ENCODE measurements at places on chromosomes 3 and 15.

DNA sequence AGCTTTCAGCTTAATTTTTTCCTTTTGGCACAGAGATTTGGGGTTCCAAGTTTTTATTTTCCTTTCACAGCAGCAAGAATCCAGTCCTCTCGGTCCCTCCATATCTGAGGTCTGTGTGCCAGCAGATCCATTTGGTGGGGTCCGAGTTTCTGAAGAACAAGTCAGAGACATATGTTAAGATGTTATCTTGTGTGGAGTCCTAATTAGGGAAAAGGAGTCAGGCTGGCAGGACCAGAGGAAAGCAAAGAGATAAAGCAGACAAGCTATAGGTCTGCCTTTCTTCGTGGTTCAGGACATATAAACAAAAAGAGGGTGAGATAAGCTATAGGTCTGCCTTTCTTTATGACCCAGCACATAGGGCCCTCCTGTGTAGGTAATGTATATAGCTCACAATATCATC is 54.9 kb downstream of the TMED3 start:
- no peak for DNase-seq

DNA sequence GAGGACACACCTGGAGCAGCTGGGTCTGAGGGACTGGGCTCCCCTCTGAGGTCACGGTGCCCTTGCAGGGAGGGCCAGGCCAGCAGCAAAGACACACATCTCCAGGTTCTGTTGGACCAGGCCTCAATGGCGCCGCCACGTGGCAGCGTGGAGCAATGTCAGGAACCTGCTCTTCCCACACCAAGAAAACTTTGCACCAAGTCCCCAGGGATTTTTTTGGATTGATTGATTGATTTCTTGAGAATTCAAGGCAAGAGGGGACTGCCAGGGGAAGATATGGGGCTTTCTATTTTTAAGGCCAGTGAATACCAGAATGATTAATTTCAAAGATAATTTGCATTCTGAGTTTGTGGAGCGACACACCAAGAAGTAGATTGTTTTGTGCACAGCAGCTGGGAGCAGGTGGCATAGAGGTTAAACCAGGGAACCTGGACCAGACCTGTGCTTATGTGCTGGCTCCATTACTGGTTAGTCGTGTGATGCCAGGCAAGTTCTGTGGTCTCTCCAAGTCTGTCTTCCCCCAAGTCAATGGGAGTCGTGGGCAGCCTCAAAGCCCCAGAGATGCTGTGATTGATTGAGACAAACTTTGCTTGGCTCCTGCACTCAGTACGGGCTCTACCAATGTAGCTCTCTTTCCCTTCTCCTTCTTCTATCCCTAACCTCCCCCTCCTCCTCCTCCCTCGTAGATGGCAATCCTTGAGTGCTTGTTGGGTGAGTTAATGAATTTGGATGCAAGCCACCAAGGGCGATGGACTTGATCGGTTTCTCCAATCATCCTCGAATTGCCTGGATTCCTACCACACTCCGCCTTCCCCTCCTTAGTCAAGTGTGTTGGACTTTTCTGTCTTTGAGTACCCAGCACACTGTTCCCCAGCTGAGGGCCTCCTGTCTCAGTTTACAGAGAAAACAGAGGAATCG is 96.2 kb upstream of the TRPM1 start:
- no peak for DNase-seq

DNA sequence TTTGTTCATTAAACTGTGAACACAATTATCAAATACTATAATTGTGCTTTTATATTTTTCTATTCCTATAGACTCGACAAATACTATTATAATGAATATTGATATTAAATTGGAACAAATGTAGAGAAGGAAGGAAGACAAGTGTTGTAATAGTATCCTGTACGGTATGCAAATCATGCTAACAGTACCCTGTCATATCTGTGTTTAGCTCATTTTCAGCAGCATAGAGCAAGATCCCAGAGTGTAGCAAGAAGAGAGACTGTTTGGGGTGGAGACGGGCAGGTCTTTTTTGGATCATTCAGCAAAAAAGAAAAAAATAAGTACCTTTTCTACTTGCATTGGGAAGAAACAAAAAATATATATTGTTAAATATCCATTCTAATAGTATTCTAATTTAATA is 224.1 kb downstream of the TPRG1 start:
- no peak for DNase-seq

- no peak for DNase-seq
Observed at GRCh38 chr3:38602576-38603250, 46.8 kb downstream of the SCN5A start.

DNA sequence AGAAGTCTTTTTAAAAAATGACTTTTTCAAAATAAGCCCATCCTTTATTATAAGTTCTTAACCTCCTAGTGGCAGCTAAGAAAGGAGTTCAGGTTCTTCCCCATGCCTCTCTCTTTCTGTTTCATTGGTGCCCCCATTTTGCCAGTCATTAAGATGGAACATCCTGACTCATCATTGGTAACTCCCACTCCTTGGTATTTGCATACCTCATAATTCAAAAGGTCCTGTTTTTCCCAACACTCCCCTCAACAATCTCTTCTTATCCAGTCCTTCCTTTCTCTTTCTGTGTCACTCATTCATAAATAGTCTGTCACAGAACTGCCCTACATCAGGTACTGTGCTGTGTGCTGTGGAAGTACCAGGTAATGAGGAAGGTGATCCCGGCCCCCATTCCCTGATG is 394.0 kb downstream of the FOXP1 start:
- DNase-seq: no peak

GRCh38 chr3:13021141-13022114 is 51.8 kb downstream of the IQSEC1 start:
- no peak for DNase-seq

- DNase-seq: no peak
Observed at GRCh38 chr3:111590143-111590491, 5.0 kb downstream of the ZBED2 start.

DNA sequence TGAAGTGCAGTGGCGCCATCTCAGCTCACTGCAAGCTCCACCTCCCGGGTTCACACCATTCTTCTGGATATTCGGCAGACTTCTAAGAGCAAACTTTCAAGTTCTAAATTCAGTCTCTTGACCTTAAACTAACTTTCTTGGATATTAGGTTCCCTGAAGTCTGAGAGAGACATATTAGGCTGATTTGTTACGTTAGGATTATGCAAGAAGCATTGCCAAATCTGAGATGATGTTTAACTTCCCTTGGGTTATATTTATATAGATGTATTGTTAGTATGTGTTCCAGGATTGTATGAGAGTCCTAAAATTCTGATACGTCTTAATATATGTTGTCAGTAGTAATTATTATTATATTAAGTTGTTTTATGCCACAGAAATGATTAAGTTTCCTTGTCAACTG is 80.1 kb downstream of the SLC6A1 start:
- DNase-seq: no peak

DNA sequence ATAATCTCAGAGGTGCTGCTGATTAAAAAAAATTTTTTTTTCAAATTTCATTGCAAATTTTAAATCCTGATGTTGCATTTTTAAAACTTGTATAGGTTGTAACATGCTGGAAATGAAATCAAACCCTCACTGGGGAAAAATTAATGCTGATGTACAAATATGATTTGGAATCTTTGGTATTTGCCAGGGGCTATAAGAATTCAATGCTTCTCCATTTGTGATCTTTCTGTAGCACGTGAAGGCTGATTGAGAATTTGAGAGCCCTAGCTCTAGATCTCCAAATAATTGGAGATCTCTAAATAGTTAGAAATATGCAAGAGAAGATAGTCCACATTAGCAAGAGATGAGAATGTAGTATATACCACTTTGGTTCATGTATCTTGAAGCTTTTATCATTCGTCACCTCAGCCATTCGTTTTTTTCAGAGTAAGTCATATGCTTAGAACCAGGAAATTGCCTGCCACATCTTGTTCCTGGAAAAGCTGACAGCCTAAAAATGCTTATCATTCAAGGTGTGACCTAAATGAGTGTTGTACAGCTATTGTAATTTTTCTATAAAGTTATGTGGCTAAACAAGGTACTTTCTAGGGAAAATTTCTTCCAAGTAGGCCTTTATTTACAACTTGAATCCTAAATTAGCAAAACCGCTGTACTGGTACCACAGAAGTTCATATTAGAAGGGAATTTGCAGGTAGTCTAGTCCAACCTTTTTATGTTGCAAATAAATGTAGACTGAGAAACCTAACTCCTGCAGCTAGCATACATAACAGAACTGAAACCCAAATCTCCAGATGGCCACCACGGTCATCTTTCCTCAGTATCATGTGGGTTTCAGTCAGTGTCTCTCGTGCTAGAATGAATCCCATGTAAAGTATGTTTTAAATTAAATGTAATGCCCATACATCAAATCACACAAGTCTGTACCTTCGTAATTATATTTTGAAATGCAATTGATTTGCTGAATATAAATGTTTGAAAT is 48.5 kb downstream of the FNDC3B start:
- DNase-seq: no peak

GRCh38 chr3:197952440-197952839 is 2.5 kb downstream of the RPL35A start:
- no peak for DNase-seq

GRCh38 chr15:89401631-89402517 is 67.2 kb upstream of the POLG start:
- DNase-seq: no peak

- no peak for DNase-seq
Observed at GRCh38 chr3:158098309-158098639, 7.9 kb downstream of the SHOX2 start.

DNA sequence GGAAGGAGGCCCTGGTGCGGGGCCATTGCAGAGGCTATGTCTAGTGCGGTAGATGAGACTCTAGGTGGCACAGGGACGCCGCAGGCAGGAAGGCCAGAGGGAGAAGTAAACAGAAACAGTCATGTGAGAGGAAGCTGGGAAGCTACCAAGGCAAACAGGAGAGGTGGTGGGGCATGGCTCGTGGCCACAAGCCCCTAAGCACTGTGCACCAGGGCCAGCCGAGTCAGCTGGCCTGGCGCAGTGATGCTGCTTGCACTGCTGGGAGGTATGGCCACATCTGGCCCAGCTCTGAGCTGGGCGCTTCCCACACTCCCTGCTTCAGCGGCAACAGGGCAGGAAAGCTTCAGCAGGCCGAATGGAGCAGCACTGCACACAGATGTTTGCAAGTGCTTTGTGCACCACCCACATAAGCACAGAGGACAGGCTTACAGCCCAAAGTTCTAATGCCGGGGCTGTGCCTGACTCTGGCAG is 76.6 kb downstream of the SRGAP3 start:
- no peak for DNase-seq

- no peak for DNase-seq
Observed at GRCh38 chr15:33021806-33022389, 172.6 kb downstream of the FMN1 start.

DNA sequence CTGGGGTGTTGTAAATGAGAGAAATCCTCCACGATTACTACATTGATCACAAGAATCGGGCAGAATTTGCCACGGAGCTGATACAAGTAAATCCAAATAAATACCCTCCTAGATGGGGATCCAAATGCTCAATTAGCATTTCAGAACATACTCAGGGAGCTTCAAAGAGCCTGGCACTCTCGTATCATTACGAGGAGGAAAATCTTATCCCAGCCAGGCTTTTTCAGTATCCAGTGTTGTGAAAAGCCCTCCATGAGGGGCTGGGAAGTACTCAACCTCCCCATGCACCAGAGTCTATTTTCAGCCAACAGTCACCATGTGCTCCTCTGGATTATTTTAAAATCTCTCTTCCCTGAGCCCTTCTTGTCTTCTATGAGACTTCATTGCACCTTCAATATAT is 122.6 kb upstream of the ARRDC4 start:
- no peak for DNase-seq

- no peak for DNase-seq
Observed at GRCh38 chr3:64617610-64618009, 70.2 kb downstream of the ADAMTS9 start.

- DNase-seq: no peak
Observed at GRCh38 chr3:177466074-177466473, 268.8 kb upstream of the TBL1XR1 start.

DNA sequence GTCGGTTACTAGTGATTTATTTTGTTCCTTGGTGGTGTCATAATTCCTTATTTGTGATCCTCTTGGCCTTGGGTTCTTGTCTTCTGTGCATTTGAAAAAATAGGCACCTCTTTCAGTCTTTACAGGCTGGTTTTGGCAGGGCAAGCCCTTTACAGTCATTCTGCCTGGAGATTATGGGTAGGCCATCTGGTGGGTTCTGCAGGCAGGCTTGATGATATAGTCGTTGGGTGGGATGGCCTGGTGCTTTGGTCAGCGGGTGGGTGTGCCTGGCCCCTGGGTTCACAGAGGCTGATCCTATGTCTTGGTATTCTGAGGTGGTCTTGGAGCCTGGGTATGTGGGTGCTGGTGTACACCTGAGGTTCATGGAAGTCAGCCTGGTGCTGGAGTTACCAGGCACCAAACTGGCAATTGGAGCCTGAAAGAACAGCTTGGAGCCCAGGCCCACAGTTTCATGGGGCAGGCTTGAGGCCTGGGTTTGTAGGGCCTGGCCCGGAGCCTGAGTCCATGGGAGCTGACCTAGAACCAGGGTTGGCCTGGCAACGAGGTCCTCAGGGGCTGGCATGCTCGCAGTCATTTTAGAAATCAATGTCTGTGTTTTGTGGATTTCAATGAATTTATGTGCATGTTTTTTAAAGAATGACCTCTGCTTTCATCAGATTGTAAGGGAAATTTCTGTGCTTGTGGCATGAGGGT is 63.3 kb downstream of the DOCK3 start:
- no peak for DNase-seq

DNA sequence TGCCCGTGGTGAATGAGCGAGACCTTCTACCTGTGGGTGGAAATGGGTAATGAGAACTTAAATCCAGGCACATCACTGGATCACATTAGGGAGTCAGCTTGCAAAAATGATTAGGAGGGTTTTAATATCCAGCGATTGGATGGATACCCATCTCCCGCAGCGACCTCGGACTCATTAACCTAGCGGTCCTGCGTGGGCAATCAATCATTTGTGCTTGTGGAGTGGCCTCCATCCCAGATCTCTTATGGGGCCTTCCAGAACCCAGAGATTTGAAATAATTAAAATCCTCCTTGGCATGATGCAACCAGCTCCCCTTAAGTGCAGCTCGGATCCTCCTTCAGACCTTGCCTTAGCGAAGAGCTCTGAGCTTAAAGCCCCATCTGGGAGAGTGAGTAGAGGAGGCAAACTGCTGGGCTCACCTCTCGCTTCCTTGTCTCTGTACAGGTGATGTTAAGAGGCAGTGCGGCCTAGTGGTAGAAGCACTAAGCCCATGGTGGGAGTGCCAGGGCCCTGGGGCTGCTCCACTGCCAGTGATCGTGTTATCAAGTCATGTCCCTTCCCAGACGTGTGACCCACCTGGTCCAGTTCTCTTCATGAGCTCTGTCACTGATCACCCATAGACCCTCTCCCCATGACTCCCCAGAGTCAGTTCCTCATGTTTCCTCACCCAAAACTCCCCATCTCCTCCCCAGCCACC is 285.2 kb upstream of the TLE3 start:
- no peak for DNase-seq

DNA sequence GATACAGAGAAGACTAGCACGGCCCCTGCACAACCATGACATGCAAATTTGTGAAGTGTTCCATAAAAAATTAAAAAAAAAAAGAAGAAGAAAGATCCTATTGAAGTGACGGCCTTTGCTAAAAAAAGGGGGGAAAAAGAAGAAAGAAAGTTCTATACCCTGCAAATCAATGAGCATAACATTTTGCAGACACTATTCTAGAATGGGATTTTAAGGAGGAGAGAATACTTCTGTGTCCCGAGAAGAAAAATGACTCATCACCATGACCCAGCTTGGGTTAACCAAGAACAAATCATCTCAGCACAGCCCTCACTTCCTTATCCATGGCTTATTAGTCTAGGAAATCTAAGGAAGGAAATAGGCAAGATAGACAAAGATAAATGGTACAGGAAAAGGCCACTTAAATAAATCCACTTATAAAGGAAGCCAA is 7.4 kb upstream of the SH3BP5 start:
- DNase-seq: no peak

Measured in cortex of kidney (tissue), 1 donor.